Activated naive CD8-positive, alpha-beta T cell treated with anti-CD3 and anti-CD28 coated beads, Interleukin-2, amount 10 ng/mL, durations not matched to agents 7 days and 5 days (primary cell): ENCODE measurements at places on chromosomes 3 and 15. TPM values are rescaled to one million over a fixed set of nuclear protein-coding genes. Genes with fewer than 3 reads are reported as not detected.

Gene CORO2B
- total RNA-seq, result not detected

DNA sequence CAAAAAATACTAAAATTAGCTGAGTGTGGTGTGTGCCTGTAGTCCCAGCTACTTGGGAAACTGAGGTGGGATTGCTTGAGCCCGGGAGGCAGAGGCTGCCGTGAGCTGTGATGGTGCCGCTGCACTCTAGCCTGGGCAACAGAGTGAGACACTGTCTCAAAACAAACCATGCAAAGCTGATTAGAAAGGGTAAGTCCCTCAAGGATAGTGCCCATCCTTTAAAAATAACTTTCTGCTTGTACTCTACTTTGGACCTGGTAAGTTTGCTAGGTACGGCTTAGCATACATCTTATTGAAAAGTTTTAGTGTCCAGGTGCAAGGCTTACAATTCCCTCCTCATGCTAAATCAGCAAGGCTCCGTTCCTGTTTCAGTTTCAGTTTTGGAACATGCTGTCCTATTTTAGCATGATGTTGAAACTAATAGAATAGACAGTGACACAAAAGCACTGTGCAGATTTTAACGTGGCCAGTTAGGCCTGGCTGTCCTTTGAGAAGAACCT lies 21.4 kb downstream of the FEM1B start:
- peak; percentile 27 for DNase-seq

GRCh38 chr3:23981955-23982354 lies 36.9 kb downstream of the NR1D2 start:
- no peak for DNase-seq

DNA sequence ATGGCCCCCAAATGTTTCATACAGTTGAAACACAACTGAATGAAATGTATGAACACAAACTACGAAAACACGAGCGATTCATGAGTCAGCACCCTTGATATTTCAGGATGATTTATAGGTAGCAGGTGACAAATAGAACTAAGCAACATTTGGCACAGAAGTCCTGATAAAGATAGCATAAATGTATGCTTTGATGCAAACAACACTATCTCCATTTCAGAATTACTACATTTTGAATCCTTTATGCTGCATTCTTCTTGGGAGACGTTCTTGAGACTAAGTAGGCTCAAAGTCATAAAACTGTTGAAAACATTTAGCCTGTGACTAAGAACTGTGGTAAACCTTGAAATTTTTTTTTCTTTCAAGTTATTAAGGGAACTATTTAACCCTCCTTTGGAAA lies 200.3 kb upstream of the ICE2 start:
- no peak for DNase-seq
